ENCODE measurements at places on chromosomes 6 and 20.
A peak's percentile ranks its signal among the peaks of the same experiment; 100 is the strongest.

DNA sequence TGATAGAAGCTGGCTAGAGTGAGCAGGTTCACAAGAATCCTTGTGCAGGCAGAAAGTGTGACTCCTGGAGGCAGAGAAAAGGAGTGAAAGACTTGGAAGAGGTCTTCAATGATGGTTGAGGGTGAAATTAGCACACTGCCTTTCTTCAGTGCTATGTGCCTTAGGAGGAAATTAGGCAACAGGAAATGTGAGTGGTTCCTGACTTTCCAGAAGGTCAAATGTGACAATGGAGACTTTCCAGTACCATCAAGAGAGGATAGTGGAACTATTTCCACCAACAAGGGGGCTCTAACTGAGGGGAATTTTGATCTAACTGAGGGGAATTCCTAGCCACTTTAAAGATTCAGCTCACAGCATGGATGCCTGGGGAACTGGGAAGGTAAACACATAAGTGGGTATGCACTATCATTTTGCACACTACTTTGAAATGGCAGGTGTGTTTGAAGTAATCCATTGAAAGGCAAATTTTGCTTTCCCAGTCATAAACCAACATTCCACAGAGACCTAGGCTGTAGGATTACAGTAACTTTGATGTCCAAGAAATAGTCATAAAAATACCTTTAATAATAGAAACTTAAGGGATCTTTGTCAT lies 90.0 kb downstream of the PERP start:
- no peak overlapping the region for H3K27ac ChIP-seq
- no peak for DNase-seq
- no peaks in the 10 kb centered on the region for H3K4me1 ChIP-seq
- no peaks in the 10 kb centered on the region for H3K36me3 ChIP-seq
- H3K27me3 ChIP-seq, result peaks cover 4% of the 10 kb centered on the region

DNA sequence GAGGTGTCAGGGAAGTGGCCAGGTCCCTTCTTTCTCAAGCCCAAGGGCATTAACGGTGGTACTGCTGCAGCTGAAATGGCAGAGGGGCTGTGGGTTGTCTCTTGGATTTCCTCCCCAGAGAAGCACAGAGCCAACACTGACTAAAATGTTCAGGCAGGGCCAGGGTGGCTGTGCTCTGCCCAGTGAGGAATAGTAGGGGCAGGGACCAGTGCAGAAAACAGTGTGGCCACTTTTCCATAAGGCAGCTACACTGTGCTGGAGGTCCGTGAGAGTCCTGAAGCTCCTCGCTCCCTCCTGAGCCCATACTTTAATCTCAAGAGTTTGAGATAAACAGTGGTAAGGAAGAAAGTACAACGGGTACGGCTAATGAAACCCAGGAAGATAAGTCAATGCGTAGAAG lies 4.5 kb downstream of the LPA start:
- DNase-seq, result no peak
- H3K27me3 ChIP-seq, result peaks cover 2% of the 10 kb centered on the region
- H3K27ac ChIP-seq, result no peak overlapping the region
- H3K36me3 ChIP-seq, result no peaks in the 10 kb centered on the region
- no peaks in the 10 kb centered on the region for H3K4me1 ChIP-seq

- peaks cover 38% of the 10 kb centered on the region for H3K4me1 ChIP-seq
- H3K36me3 ChIP-seq, result peaks cover 6% of the 10 kb centered on the region
- H3K27ac ChIP-seq, result peak overlapping the region; percentile 93
- H3K4me3 ChIP-seq, result peak overlapping the region; percentile 31
Measured at GRCh38 chr6:14276667-14277404, 159.3 kb downstream of the CD83 start.

GRCh38 chr20:59422872-59423544 lies 122.6 kb downstream of the EDN3 start:
- no peak overlapping the region for H3K27ac ChIP-seq
- no peak for DNase-seq
- H3K27me3 ChIP-seq, result peaks cover 4% of the 10 kb centered on the region
- H3K36me3 ChIP-seq, result no peaks in the 10 kb centered on the region
- no peaks in the 10 kb centered on the region for H3K4me1 ChIP-seq

DNA sequence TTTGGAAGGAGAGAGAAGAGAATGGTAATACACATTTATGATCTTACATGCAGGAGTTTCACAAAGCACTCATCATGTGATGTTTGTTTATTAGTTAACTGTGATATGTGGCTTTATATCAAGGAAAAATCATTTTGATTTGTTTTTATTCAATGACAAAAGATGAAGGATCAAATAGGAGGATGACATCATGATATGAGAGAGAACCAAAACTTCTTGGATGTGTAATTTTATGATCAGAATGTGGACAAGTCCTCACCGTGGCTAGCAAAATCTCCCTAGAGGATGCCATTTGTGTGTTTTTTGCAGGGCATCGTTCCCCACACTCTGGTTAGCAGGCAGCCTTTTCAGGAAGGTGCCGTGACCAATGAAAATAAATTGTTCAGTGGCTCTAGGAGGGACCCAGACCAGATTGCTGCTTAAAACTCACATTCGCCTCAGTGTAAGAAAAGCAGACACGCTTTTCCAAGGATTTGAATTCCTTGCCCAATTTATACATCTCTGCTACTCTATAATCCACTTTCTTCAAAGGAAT lies 552.7 kb downstream of the NKAIN2 start:
- no peaks in the 10 kb centered on the region for H3K27me3 ChIP-seq
- H3K27ac ChIP-seq, result no peak overlapping the region
- H3K36me3 ChIP-seq, result no peaks in the 10 kb centered on the region
- no peak for DNase-seq
- H3K4me3 ChIP-seq, result no peak overlapping the region

GRCh38 chr20:46040902-46041535 lies 12.0 kb downstream of the SLC12A5 start:
- H3K27me3 ChIP-seq, result peaks cover 14% of the 10 kb centered on the region
- no peaks in the 10 kb centered on the region for H3K4me1 ChIP-seq
- no peak overlapping the region for H3K27ac ChIP-seq
- H3K36me3 ChIP-seq, result no peaks in the 10 kb centered on the region

DNA sequence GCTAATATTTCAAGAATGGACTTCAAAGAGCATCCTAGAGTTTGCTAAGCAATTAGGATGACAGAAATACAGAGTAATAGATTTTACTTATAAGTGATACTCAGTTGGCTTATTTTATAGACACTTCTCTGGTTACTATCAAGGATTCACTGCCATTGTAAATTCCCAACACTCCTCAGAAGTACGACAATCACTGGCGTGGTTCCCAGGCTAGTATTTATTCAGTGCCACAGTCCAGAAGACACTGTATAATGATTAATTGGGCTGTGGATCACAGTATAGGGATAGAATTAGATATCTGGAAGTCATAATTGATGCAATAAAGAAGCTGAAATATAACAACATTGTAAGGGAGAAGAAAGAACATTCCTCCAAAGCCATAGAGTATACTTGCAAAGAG lies 15.7 kb downstream of the MANEA start:
- H3K27me3 ChIP-seq, result no peaks in the 10 kb centered on the region
- peaks cover 3% of the 10 kb centered on the region for H3K4me1 ChIP-seq
- no peak for DNase-seq
- no peak overlapping the region for H3K27ac ChIP-seq
- no peak overlapping the region for H3K4me3 ChIP-seq
- H3K36me3 ChIP-seq, result peaks cover 26% of the 10 kb centered on the region

GRCh38 chr6:516213-516612 lies 124.7 kb downstream of the IRF4 start:
- peaks cover 28% of the 10 kb centered on the region for H3K4me1 ChIP-seq
- peaks cover 59% of the 10 kb centered on the region for H3K36me3 ChIP-seq
- no peaks in the 10 kb centered on the region for H3K27me3 ChIP-seq
- no peak for DNase-seq
- no peak overlapping the region for H3K4me3 ChIP-seq

DNA sequence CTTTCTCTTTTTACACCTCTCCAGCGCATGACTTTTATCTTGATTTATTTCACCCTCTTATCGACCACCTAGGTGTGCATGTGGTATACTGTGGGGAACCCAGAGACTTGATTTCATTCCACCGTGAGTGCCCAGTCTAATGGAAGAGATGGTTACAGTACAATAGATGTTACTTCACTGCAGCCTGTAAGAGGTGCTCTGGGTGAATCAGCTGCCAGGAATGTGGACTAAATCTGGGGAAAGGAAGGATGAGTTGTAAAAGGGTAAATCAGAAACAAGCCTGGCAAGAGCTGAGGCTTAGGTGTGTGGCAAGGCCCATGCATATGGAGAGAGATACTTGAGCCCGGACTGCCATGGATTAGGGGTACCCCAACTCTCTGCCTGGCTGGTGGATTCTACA lies 7.4 kb downstream of the STK35 start:
- H3K36me3 ChIP-seq, result peaks cover 39% of the 10 kb centered on the region
- H3K4me1 ChIP-seq, result peaks cover 68% of the 10 kb centered on the region
- H3K27me3 ChIP-seq, result no peaks in the 10 kb centered on the region
- no peak for DNase-seq
- H3K27ac ChIP-seq, result no peak overlapping the region

DNA sequence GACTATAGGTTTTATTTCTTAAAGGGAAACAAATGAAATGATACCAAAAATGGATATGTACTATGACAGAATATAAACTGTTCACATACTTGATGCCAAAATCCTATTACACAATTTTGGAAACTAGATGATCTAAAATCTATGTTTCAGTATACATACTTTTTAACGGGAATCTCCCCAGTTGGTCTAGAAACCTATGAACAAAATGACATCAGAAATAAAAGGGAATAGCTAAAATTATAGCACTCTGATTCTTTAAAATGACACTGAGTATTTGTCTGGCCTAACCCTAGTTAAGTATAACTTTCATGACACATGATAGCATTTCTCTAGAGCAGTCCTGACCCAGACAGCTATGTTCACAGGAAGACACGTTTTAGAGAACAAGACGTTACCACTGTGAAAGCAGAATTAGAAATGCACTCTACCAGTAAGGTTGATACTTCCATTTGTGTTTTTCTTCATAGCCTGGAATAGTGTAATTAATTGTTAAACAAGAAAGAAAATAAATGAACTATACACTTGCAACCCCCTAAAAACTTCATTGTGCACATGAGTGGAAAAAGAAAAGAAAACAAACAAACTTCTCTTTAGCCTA lies 3.3 kb downstream of the OSER1 start:
- peaks cover 35% of the 10 kb centered on the region for H3K36me3 ChIP-seq
- H3K27me3 ChIP-seq, result no peaks in the 10 kb centered on the region
- H3K27ac ChIP-seq, result no peak overlapping the region
- peaks cover 54% of the 10 kb centered on the region for H3K4me1 ChIP-seq

DNA sequence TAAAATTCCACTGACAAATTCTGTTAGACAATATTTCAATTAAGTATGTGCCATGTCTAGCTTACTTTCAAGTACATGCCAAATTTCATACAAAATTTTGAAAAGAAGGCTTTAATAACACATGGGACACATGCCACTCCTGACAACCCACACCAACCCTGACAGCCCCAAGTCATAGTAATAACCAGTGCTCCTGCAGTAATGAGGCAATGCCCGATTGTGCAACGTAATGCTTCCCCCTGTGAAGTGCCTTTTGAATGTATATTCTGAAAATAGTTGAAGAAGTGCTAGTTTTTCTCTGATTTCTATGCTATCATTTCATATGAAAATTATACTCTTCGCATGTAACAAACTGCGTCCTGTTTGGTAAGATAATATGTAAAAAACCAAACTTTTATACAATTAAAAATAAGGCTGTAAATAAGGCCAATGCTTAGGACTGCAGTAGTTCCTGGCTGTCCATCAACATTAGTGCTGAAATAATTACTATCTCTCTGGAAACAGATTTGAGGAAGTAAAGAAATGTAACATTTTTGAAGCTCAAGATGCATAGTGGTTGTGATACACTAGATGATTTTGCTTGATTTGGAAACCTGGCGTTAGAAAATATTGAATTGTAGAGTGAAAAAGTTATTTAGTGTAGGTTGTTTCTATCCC lies 125.8 kb upstream of the BCLAF1 start:
- no peak overlapping the region for H3K4me3 ChIP-seq
- DNase-seq, result no peak
- H3K27ac ChIP-seq, result no peak overlapping the region
- no peaks in the 10 kb centered on the region for H3K27me3 ChIP-seq
- H3K36me3 ChIP-seq, result no peaks in the 10 kb centered on the region

- H3K4me3 ChIP-seq, result peak overlapping the region; percentile 25
- H3K4me1 ChIP-seq, result peaks cover 17% of the 10 kb centered on the region
- peak; percentile 69 for DNase-seq
- H3K27ac ChIP-seq, result peak overlapping the region; percentile 61
- H3K36me3 ChIP-seq, result peaks cover 11% of the 10 kb centered on the region
- H3K27me3 ChIP-seq, result no peaks in the 10 kb centered on the region
Measured at GRCh38 chr6:116136933-116137340, 11.0 kb upstream of the COL10A1 start.

DNA sequence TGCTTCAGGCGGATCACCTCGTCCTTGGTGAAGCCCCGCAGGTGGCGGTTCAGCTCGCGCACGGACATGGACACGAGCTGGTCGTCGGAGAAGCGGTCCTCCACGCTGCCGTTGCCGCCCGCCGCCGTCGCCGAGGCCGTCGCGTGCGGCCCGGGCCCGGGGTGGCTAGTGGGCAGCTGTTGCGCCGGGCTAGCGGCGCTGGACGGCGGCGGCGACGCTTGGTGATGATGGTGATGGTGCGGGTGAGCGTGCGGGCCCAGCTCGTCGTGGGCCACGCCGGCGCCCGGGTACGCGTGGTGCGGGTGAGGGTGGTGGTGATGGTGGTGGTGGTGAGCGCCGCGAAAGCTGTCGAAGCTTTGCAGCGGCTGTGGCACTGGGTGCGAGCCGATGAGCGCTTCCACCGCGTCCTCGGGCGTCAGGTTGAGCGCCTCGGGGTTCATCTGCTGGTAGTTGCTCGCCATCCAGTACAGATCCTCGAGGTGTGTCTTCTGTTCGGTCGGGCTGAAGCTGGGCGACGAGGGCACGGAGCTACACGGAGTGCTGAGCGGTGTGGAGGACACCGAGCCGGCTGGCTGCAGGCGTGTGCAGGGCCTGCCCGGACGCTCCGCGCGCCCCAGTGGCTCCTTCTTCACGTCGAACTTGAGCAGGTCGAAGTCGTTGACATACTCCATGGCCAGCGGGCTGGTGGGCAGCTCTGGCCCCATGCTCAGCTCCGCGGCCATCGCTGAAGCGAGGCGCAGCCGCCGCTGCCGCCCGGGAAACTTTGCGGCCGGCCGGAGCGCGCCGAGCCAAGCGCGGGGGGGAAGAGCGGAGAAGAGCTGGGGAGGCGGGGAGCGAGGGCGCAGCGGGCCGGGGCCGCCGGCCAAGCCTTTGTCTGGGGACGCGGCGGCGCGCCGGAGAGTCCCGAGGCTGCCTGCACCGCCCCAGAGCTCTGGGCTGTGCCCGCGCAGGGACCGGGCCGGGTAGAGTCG lies 622 bp downstream of the MAFB start:
- no peak for DNase-seq
- peaks cover 16% of the 10 kb centered on the region for H3K4me1 ChIP-seq
- no peak overlapping the region for H3K27ac ChIP-seq
- H3K27me3 ChIP-seq, result peaks cover 90% of the 10 kb centered on the region
